Naive thymus-derived CD8-positive, alpha-beta T cell (primary cell): ENCODE measurements at places on chromosomes 1 and 21.

- no peak for DNase-seq
These were observed 650.1 kb downstream of the KCNT2 start for GRCh38 chr1:195958131-195958530.

DNA sequence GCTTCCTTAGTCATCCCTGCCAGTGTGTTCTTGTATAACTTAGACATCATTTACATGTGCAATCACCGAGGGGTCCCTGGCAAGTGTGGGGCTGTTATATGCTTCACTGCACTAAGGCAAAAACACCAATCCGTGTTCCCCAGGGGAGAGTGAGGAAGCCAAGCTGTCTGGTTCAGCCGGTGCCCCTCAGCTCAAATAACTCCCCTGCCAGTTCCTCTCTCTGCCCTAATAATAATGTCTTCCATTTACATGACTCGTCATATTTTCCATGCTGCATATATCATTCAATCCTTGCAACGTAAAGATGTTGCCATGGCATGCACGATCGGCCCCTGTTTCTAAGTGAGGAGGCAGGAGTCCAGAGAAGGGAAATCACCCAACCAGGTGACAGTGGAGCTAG, 24.4 kb upstream of the NDC1 start:
- no peak for DNase-seq

- no peak for DNase-seq
These were observed 61.6 kb downstream of the FHAD1 start for GRCh38 chr1:15308621-15309027.

- no peak for DNase-seq
These were observed 193.6 kb upstream of the KAZN start for GRCh38 chr1:14404862-14405301.

- no peak for DNase-seq
These were observed 50.5 kb upstream of the PRELP start for GRCh38 chr1:203424861-203425662.

DNA sequence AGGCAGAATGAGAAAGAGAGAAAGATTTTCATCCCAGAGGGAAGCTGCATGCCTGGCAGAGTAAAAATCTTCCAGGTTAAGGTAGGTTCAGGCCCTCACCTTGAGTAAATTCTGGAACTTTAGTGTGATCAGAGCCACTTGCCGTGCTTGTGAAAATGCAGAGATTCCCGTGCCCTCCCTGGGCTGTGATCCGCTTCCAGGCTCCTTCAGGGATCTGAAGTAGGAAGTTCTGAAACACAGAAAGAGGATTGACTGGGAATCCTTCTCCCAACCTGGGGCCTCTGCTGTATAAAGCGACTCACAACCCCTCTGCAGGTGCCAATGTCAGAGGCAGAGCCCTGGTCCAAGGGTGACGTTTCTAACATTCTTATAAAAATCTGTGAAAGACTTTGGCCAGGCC, 26.6 kb downstream of the NUAK2 start:
- no peak for DNase-seq

DNA sequence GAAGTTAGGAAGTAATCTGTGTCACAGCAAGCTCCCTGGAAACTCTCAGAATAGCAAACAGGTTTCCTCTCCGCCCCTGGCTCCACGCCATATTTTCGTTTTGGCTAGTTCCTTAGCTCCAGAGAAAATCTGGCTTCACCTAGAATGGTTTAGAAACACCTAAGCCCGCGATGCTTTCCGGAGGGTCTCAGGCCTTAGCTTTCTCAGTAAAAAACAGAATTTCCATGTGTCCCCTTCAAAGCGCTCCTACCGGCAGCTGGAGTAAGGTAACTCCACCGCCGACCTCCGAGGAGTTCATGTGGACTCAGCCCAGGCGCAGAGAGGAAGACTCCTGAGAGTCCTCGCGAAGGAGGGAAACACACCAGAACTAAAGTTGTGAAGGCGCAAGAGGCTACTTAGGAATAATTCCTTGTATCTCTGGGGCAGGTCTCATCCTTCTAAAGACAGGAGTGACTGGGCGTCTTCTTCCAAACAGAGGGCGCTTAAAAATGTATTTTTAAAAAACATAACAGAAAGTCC, 406 bp downstream of the KIAA0040 start:
- peak; percentile 14 for DNase-seq

GRCh38 chr1:25672763-25673409, 56.3 kb downstream of the MAN1C1 start:
- DNase-seq = no peak

DNA sequence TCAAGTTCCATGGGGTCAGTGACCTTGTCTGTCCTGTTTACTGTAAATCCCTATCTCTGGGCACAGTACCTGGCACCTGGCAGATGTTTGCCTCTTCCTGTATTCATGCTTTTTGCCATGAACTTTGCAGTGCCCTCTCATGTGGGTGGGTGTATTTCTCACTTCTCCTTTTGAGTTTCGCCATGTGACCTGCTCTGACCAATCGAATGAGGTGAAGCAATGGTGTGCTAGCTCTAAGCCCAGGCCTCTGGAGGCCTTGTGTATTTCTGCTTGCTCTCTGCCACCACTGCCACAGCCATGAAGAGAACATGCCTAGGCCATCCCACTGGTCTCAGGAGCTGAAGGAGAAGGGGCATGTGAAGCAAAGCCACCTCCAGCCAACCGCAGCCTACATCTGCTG, 185.5 kb upstream of the ZC3H12A start:
- DNase-seq = no peak

DNA sequence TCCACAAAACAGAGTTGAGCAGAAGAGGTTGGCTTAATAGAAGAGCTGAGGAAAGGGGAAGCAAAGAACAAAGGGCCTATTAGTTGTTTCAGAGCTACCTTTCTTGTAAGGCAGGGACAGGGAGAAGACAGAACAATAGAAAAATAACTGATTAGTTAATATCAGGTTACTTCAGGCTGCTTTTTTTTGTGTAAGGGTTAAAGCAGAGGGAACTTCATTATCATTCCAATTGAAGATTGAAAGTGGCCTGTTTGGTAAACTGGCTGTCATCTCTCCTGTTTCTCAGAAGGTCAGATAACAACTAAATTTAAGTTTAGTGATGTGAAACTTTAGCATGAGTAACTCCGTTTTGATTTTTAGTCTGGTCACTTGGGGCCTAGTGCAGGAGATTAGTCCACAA, 22.3 kb downstream of the CDC42 start:
- DNase-seq = no peak

GRCh38 chr1:111908011-111908621, 81.4 kb downstream of the KCND3 start:
- no peak for DNase-seq

DNA sequence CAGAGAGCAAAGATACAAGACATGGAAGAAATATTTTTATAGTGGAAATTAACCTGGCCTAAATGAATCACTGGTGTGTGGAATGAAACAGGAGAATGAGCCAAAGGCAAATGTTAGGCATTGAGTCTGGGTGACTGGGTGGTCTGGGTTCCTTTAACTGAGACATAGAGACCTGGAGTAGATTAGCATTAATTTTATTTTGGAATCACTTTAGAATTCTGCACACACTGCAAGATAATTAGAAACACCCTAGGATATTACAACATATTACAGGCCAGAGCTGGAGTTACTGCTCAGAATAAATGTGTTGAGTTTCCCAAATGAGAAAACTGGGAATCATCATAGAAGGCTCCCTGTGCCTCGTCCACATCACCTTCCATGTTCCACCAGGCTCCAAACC, 85.5 kb downstream of the PLPPR5 start:
- no peak for DNase-seq

- no peak for DNase-seq
These were observed 7.8 kb downstream of the HEYL start for GRCh38 chr1:39631361-39632322.

DNA sequence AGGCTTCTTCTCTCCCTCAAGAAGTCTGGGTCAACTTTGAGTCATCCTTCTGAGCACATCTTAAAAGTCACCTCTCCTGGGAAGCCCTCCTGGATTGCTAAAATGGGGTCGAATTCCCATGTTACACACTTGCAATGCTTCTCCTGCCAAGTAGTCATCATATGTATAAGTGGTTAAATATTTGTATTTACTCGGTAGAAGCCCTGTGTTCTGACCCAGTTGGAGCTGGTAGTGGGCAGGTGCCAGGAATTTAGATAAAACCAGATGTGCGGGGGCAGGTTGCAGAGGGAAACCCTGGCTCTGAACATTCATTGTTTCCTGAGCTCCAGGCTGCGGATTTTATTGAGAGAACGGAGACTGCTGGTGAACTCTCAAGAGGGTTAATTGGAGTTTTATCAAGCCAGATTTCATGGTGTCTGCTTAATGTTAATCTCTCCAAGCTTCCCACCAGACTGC, 52.8 kb upstream of the RPL11 start:
- no peak for DNase-seq

DNA sequence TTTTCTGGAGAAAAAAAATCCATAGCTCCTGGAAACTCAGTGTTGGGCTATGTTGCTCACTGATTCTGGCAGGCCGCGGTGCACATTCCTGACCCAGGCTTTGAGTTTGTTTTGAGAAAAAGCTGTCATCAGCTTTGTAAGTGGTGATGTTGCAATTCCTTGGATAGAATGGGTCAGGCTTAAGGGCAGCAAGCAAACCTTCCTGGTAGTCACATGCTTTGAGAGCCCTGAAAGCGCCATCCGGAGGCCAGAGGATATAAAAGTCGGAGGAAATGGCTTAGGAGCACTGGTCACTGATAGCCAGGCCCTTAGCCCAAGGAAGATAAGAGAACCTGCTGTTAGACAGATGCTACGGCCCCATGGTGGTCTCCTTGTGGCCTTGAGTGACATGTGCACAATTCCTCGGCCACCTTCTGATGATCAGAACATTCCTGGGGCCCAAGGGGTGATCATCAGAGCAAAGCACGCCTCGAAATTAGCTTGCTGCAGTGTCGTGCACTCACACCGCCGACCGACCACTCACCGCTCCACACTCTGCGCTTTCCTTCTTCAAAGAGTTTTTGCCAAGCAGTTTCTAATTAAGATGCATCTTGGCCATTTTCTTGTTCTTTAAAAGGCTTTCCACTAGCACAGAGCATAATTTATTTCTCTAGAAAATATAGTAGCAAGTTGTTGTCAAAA, 78.6 kb downstream of the MAN1C1 start:
- no peak for DNase-seq

DNA sequence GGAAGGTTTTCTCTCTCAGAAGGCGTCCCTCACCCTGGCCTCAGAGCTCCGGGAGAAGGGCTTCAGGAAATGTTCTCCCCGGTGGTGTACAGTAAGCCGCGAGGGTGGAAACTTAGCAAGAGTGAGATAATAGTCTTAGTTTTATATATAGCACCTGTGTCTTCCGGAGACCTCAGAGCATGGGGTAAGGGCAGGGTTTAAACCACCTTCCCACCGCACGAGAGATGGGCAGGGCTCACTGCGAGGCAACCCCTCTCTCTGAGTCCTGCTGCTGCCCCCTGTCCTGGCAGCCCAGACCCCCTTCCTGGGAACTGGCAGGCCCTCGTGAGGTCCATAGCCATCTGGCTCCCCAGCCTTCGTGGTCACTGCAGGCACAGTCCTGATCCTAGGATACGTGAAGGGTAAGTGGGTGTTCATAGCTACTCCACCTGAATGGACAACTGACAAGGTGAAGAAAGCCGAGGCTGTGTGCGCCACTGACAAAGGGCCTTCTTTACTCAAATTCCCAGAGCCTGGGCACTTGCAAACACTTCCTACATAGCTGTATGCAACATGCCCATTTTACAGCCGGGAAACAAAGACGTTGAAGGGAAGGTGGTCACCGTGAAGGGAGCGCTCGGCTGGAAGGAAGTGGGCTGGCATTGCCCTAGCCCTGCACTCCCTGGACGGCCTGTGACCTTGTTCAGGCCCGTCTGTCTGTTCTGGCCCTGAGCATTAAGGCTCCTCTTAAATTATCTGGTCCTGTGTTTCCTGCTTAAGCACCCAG, 26.9 kb downstream of the ITPKB start:
- DNase-seq = peak; percentile 71

DNA sequence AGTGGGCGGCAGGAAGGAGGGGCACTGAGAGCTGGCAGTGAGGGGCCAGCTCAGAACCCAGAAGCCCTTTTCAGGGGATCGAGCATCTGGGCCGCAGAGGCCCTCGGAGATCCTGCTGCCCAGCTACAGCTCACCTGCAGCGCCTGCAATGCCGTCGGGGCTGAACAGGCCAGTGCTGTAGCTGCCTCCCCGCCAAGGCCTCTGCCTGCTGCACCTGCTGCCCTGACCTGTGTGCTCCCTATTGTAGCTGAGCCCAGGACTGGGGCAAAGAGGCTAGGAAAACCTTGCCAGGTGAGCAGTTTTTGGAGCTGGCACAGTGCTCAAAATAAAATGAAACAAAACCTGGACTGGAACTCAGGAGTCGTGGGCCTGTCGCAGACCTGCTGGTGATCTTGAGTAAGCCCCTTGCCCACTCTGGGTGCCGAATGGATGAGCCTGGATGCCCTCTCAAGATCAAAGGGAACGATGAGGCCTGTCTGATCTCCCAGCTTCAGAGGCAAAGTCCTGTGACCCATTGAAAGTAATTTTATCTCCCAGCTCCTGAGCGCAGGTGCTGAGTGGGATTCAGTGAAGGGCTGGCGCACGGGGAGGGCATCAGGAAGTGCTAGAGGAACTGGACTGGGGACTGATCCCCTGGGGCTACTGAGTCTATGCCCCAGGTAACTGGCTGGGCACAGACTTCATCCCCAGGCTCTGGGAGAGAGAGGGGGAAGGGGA, 154.6 kb downstream of the FOXD2 start:
- DNase-seq = no peak

DNA sequence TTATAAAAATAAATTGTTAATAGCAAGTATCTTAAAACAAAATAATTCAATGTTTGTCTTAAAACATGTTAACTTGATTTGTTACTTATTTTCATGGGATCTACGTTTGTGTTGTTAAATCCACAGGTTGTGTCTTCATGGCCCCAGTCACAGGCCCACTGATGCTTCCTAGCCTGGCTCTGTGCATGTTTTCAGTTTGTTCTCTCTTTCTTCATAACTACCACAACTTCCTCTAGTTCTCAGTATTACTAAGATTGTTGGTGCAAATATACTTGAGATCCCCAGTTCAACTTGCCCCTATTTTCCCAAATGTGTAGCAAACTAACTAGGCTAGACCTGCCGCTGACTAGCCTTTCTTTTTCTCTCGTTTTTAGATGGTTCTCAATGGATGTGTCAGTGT, 250.5 kb downstream of the NRIP1 start:
- no peak for DNase-seq

DNA sequence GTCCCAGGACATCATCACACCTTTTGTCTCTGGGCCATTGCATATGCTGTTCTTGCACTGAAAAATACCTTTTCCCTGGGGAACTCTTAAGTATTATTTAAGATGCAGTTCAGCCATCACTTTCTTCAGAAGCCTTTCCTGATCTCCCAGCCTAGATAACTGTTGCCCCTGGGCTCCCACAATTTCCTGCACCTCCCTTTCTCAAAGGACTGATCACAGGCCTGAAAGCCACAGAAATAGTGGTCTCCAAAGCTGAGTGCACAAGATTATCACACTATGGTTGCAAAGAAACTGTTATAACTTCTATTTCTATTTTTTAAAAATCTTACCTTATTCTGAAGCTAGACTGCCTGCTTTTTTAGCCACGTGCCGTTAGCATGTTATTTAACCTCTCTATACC, 2.8 kb upstream of the ZSCAN20 start:
- no peak for DNase-seq
